ENCODE measurements at places on chromosomes 2 and 18.

DNA sequence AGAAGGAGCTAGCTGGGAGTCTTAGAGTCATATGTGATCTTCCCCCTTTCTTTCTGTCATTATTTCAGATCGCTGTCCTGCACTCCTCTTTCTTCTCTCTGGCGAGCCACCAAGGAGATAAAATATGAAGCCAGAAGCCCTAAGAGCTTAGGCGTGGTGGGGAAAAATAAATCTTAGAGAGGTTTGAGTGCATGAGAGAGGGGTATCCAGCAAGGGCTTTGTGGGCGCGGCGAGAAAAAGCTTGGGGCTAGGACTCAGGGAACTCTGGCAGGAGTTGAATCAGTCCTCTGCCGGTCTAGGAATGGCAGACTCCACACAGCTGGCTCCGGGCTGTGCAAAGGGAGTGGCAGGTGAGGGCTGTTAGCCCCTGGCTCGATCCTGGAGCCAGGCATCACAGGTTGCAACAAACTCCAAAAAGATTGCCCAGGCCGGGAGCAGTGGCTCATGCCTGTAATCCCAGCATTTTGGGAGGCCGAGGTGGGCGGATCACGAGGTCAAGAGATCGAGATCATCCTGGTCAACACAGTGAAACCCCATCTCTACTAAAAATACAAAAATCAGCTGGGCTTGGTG is 20.1 kb upstream of the IGFBP5 start:
- no peak for DNase-seq

- DNase-seq: no peak
Measured at GRCh38 chr2:172995323-172996244, 80.1 kb upstream of the MAP3K20 start.

- DNase-seq: no peak
Measured at GRCh38 chr2:71793926-71794325, 340.6 kb downstream of the DYSF start.

- no peak for DNase-seq
Measured at GRCh38 chr2:206004004-206004693, 81.8 kb downstream of the INO80D start.

- no peak for DNase-seq
Measured at GRCh38 chr2:146912536-146912935, 932.3 kb upstream of the ACVR2A start.

DNA sequence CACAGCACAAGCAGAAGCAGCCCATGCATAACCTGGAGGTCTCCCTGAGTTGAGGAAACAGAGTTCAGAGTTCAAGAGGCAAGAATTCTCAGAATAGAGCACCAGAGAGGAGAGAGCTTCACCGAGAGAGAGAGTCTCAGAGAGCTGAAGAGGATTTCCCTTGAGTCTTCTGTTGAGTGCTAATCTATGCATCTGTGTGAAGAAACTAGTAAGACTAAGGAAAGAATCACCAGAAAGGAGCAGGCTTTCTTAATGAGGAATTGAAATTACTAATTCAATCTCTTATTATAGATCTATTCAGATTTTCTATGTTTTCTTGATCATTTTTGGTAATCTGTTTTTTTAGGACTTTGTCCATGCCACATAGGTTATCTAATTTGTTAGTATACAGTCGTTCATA is 89.3 kb upstream of the CTAGE1 start:
- DNase-seq: no peak

DNA sequence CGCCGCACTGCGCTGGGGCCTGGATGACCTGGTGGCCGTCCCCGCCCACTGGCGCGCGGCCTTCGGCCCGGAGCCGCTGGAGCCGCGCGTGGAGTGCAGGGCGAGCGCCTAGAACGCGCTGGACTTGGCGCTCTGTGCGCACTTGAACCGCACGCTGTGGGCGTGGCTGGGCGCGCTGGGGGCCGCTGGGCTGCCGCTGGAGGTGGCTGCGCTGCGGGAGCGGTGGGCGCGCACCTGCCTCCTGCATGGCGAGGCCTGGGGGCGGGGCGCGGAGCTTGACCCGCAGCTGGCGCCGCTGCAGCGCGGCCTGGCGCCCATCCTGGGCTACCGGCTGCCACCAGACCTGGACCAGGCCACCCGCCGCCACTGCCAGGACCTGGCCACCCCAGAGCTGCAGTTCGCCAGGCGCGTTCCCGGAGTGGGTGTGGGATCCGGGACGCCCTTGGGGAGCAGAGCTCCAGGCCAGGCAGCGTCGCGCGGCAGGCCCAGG is 9.9 kb downstream of the AQP12B start:
- no peak for DNase-seq

DNA sequence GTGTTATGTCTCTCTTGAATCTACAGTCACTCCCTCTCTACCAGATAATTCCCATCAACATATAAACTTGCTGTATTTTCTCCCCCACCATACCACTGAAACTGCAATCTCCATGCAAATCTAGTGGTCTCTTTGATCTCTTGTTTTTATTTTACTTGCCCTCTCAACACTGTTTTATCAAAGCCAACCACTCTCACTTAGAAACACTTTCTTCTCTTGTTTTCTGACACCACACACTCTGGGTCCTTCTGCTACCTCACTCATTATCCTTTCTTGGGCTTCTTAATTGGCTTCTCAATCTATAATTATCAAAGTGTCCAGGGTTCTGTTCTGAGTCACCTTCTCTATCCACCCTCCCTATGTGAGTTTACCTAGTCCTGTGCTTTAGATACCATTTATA is 2.0 kb upstream of the MCFD2 start:
- DNase-seq: no peak

GRCh38 chr2:16639431-16639830 is 26.2 kb downstream of the CYRIA start:
- no peak for DNase-seq

All from activated CD4-positive, alpha-beta T cell treated with anti-CD3 and anti-CD28 coated beads, Interleukin-2, amount 50 U/mL, for 24 hours (primary cell).